Stimulated activated CD4-positive, alpha-beta T cell treated with anti-CD3 and anti-CD28 coated beads, Interleukin-1b, Interleukin-23, amount 100 ng/mL, for 4 hours (primary cell): ENCODE measurements at places on chromosomes 6 and 20.
A peak's percentile ranks its signal among the peaks of the same experiment; 100 is the strongest.

DNA sequence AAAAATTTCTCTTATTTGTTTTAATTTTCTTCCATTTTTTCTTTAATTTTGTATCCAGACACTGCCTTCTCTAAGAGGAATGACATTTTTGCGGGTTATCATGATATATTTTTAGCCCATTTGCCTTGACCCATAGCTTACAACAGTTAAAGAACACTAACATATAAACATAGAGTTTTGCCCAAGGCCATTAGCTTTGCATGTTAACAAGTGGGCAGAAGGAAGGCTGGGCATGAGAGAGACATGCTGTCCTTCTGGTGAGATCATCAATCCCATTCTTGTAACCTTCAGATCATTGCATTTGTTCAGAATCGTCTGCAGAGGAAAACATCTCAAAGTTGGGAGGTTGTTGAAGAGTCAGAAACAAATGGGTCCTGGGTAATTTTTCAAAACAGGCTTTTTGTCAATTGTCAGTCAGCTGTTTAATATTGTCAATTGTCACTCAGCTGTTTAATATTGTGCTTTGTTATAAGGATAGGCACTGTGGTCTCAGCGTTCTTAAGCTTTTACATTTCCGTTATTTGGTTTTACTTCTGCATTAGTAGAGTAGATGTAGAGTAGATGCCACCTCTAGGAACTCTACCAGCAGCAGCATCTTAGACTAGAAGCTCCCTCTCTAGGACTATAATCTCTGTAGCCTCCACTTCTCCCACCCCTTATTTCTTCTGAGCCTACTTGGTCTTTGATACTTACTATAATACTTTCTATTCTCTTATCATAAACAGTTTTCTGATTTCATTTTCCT, 243.1 kb downstream of the ESR1 start:
- no peak for DNase-seq

DNA sequence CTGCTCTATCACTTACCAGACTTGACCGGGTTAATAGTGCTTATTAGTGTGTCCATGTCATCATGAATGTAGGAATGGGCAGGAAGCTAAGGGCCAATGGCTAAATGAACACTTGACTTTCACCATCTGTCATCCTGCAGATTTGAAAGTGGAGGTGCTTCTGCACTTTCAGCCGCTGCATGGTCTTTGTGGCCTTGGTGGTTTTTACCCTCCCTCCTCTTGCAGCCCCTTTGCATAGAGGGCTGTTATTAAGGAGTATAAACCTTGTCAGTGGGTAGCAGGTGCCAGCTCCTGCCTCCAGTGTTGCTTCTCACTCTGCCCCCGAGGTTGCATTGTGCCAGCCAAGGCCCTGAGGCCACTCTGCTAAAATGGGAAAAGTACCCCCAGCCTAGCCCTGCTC, 122.2 kb upstream of the TNFAIP3 start:
- no peak for DNase-seq

DNA sequence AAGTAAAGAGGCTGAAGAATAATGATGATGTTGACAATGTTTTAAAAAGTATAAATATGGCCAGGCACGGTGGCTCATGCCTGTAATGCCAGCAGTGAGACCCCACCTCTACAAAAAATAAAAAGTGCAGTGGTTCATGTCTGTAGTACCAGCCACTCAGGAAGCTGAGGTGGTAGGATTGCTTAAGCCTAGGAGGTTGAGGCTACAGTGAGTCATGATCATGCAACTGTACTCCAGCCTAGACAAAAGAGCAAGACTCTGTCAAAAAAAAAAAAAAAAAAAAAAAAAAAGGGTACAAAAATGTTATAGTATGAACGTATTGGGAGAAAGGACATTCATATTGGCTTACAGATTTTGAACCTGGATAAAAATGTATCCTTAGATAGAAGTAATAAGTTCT, 543.1 kb upstream of the IRAK1BP1 start:
- no peak for DNase-seq

DNA sequence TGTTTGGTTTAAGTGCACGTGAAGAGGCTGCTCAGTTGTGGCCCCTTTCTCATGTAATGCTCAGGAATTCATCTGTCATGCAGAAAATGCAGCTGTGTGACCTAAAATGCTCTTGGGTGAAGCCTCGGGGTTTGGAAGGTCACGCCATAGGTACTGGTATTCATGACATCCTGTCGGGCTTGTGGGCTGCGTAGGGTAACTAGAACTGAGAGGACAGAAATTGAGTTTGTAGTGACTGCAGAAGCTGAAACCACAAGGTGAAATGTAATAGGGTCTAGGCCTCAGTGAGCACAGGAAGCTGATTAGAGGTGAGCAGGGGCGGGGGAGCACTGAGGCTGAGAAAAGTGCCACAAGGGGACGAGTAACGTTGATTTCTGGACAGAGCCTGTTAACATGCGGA, 128.8 kb downstream of the SOBP start:
- DNase-seq: peak; percentile 5

GRCh38 chr6:159919800-159920199, 29.0 kb downstream of the MAS1 start:
- no peak for DNase-seq

- no peak for DNase-seq
Observed at GRCh38 chr6:136188486-136188885, 61.6 kb downstream of the MTFR2 start.

- no peak for DNase-seq
Observed at GRCh38 chr20:62663145-62664018, 21.1 kb downstream of the SLCO4A1 start.

- no peak for DNase-seq
Observed at GRCh38 chr20:22684763-22685443, 100.5 kb upstream of the FOXA2 start.

DNA sequence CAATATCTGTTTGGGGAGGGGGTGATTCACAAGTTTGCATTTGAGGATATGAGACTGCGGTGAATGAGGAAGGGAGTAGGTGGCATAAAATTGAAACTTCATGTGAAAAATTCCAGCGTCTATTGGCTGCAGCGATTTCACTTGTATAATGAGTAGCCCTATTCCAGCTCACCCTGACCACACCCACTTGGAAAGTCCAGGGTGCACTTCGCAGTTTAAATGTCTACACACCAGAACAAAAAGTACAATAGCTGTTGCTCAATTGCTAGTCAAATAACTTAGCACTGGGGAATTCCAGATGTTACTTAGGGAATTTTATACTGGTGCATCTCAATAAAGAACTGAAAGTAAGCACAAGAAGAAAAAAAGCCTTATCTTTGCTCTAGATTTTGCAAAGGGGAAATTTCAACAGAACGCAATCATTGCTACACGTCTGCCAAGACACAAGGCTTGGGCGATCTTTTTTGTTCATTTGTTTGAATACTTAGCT, 6.3 kb downstream of the TNFAIP3 start:
- DNase-seq: peak; percentile 65

DNA sequence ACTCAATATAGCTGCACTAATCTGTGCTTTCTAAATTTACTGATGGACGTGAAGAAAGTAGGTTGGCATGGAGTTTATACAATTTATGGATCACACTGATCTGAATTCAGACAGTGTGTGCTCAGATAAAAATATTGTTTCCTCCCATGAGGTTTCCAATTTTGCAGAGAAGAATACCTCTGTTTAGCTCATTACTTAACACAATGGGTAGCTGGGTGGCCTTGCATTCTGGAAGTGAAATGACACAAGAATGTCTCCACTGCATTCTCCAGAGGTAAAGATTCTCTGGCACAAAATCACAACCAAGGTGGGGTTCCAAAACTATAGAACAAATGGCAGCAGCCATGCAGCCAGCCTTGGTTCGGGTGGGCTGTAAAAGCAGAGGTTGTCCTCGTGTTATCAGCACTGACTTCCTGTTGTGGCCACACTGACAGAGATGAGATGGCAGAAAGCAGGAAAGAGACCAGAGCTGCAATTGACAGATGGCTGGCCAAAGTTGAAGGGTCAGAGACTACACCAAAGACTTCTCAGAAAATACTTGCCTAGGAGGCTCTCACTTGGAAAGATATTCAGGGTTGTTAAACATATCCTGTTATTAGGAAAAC, 50.2 kb downstream of the HDAC2 start:
- DNase-seq: no peak

- DNase-seq: no peak
Observed at GRCh38 chr20:24968278-24968800, 19.3 kb downstream of the CST7 start.

GRCh38 chr6:142871910-142872331, 73.1 kb downstream of the HIVEP2 start:
- peak; percentile 49 for DNase-seq
